ENCODE measurements at places on chromosomes 5 and 9.
A peak's percentile ranks its signal among the peaks of the same experiment; 100 is the strongest.

GRCh38 chr5:105392122-105392709 is 1829.6 kb upstream of the NUDT12 start:
- no peak for DNase-seq

GRCh38 chr5:53355931-53356330 is 124.5 kb upstream of the FST start:
- DNase-seq: no peak

DNA sequence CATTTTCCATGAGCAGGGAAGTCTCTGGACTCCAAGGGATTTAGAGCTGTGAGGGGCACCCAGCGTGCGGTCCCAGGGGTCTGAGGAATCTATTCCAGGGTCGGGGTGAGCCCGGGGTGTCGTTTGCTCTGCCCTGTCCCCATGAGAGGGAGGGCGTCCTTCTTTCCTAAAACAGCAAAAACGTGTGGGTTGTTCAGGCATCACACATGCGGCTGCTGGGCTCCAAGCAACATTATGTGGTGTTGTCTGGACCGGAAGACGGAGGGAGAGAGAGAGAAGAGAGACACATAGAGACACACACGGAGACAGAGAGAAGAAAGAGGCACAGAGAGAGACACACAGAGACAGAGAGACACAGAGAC is 42.7 kb upstream of the COL5A1 start:
- DNase-seq: no peak

DNA sequence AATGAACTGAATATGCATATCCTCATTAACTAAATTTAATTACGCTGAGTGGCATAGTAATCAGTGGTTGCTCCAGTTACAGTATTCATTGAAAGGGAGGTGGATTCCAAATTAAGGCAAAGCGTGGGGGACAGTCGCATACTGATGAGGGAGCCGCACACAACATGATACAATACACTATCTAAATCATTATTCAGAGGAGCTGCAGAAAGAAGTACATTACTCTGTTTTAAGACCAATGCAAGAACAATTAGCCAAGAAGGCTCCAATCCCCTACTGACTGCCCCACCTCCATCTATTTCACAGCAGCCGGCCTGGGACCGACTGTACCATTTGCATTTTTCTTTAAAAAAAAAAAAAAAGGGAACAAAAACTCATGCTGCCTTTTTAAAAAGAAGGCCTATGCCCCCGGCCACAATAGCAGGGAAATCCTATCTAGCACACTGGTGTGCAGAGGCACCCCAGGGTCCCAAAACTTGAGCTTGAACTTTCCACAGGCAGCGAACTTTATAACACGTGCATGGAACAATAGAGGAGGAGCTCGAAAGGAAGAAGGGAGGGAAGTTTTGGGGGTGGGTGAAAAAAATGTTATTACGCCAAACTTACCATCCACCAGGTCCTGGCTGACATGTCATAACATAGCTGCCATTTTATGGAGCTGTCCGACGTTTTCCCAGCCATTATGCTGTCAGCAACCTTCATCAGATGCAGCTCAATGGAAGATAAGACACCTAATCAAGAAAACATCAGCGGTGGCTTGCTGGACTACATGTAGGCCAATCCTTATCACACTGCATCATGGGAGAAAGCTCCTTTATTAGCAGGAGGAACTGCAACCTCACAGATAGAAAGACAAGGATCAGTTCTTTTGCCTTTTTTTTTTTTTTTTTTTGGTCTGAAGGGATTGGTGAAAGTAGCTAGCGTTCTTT is 161.6 kb downstream of the ZDHHC21 start:
- no peak for DNase-seq

DNA sequence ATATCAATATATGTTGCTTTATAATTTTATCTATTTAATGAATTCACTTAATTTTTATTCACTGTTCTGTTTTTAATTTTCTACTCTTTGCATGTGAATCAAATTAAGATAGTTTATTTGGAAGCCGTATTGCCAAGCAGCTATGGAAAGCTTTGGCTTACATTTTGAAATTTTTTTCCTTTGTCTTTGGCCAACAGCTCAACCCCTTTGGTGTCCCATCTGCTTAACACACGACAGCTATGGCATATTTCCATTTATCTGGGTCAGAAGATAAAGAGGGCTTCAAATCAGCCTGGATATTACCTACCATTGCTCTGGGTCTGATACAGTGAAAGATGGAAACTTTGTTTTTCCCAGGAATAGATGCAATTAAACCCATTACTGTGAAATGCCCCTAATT is 201.0 kb downstream of the WDR70 start:
- DNase-seq: no peak

DNA sequence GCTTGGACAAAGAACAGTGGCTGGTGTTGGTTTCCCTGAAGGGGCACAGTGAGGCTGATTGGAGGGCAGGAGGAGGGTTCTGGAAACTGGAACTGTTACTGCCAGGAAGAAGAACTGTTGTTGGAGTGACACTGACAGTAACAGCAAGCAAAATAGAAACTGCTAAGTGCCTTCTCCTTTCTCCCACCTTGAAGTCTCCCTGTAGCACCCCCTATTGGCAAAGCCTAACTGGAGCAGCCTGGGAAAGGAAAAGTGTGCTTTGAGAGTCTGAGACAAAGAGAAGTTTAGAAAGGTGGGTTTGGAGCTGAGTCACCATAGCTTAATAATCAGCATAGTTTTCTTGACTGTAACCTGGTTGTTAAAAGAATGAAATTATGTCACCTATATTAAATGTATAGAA is 2.5 kb upstream of the TMEM174 start:
- no peak for DNase-seq

DNA sequence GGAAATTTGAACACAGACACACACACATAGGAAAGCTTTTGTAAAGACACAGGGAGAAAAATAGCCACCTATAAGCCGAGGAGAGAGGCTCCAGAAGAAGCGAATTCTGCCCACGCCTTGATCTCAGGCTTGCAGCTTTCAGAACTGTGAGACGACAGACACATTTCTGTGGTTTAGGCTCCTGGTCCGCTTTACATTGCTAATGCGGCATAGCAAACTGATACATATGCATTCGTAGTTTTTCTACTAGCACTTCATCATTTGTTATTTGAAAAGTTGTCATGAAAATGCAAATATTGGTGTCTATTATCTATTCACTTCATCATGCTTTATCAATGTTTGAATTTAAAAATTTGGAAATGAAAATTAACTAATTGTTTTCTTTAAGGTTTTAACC is 674.9 kb downstream of the SEMA5A start:
- DNase-seq: no peak

DNA sequence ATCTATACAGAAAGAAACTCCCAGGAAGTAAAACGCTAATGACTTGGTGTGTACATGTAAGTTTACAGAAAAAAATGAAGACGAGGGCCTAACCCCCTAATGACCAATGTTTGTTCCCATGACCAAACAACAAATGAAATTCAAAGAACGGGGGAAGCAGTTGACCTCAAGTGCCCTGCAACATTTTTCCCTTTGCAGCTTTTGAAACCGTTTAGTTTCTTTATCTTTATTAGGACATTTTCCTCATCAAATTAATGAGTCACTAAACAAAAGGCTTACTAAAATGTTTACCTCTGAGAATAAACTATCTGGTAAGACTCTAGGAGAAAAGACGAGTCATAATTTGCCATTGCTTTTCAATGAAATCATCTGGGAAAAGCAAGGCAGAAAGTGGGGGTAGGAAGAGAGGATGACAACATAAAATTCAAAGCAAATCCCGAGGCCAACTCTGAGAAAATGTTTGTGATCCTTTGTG is 57.4 kb downstream of the LHFPL2 start:
- peak; percentile 60 for DNase-seq

GRCh38 chr5:69493396-69494133 is 975 bp downstream of the OCLN start:
- DNase-seq: no peak

- no peak for DNase-seq
These were observed 9.2 kb upstream of the CFAP95 start for GRCh38 chr9:69811351-69811868.

GRCh38 chr5:134552301-134552700 is 26.8 kb downstream of the JADE2 start:
- peak; percentile 99 for DNase-seq

DNA sequence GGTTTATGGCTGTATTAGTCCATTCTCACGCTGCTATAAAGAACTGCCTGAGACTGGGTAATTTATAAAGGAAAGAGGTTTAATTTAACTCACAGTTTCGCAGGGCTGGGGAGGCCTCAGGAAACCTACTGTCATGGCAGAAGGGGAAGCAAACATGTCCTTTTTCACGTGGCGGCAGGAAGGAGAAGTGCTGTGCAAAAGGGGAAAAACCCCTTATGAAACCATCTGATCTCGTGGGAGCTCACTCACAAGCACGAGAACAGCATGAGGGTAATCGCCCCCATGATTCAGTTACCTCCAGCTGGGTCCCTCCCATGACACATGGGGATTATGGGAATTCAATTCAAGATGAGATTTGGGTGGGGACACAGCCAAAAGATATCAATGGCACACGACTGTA is 13.9 kb downstream of the LRRC70 start:
- DNase-seq: no peak

- no peak for DNase-seq
These were observed 503.8 kb upstream of the ADAMTS16 start for GRCh38 chr5:4636378-4636777.

- DNase-seq: no peak
These were observed 405.5 kb downstream of the KIF4B start for GRCh38 chr5:155418960-155419579.

DNA sequence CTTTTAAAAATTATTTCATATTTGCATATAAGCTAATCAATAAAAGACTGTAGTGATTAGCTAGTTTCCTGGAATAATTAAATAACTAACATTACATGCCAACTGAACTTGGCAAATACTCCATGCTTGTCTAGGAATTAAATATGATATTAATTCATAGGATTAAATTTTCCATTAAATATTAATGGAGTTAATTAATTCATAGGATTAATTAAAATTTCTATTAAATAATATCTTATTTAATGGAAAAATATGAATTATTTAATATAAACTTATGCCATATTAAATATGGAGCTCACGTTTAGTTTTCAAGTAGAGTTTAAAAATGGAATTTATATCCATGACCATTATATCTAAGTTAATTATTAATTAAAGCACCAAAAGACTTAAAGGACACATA is 517.8 kb upstream of the DAB2 start:
- no peak for DNase-seq

DNA sequence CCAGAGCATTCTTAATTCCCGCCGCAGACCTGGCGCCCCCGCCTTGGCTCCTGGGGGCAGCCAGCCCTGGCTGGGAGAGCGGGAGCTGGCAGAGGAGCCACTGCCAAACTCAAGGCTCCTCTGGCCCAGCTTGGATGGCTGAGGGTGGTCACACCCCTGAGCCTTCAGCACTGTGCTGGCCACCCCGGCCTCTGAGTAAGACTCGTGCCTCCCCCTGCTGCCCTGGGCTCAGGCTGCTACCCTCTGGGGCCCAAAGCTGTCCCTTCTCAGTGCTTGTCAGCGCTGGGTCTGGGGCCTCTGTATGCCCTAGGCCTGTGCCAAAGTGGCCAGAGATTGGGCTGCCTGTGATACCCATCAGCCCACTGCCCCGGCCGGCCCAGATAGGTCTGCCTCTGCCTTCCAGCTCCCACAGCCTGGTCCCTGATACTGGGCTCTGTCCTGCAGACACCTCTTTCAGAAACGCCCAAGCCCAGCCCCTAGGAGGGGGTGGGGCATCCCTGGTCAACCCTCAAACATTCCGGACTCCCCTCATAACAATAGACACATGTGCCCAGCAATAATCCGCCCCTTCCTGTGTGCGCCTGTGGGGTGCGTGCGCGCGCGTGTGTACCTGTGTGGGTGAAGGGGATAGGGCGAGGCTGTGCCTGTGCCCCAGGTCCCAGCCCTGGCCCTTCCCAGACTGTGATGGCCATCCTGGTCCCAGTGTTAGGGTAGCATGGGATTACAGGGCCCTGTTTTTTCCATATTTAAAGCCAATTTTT is 4.4 kb upstream of the PRR7 start:
- DNase-seq: no peak
